GM23248 (cell line): ENCODE measurements at places on chromosomes 2 and 18.

- no peak for DNase-seq
These were observed 92.3 kb downstream of the C1D start for GRCh38 chr2:67970542-67970941.

DNA sequence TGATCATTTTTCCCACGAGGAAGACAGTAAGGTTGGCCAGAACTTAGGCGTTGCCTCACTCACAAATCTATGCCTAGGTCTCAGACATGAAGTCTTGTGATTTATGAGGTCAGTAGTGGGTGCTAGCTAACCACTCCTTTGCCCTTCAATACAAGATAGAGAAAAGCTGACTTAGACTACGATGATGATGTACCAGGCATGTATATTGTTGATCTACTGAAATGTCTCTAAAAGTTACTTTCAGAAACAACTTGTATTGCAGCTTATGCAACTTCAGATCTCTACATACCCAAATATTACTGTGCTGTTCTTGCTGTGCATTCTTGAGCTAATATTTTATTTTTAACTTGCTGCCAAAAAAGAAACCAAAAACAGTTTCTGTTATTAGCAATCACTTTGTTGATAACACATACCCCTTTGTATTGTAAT lies 30.6 kb downstream of the MAPRE2 start:
- DNase-seq: no peak

DNA sequence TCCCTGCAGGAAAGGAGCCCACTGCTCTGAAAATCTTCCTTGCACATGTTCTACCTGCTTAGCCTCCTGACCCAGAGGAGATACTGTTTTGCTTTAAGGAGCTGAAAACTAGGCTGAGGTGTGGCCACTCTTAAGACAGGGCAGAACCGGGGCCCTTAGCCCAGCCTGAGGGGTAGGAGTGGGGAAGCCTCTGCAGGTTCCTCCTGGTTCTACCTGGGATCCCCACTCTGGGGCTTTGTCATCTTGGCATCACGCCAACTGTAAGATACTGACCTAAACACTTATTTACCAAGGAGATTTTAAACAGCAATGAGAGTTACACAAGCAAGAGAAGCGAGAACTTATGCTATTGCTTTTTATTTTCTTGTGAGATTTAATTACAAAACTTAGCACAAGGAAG lies 86.9 kb downstream of the KCTD1 start:
- DNase-seq: no peak

GRCh38 chr18:37516361-37516853 lies 49.2 kb downstream of the CELF4 start:
- DNase-seq: no peak

DNA sequence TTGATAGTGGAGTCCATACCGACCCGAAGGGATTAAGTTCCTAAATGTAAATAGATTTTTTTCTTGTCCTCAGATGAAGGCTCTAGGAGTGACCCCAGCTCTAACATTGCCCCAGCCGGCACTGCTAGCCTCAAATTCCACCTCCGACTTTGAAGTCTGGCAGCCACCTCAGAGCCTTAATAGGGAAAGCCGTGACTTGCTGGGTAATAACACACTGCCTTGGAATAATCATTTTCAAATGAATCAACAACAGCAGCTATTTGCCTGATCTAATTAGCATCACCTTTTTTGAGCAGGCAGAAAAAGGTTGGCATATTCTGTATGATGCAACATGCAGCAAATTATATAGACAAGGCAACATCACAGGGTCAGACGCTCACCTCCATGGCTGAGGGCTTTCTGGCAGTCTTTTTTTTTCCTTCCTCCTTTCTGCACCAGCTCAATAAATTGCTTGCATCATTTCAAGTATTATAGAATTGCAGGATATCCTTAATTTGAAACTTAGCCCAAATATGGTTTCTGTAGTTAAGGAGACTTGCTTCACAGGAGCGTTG lies 276.5 kb upstream of the ATP5MC3 start:
- DNase-seq: no peak

DNA sequence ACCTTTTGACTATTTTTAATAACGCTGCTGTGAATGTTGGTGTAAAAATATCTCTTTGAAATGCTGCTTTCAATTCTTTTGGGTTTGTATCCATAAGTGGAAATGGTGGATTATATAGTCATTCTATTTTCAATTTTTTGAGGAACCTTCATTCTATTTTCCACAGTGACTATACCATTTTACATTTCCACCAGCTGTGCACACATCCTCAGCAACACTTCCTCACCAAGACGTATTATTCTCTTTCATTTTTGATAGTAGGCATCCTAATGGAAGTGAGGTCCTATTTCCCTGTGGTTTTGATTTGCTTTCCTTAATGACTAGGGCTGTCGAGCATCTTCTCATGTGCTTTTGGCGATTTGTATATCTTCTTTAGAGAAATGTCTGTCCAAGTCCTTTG lies 14.8 kb downstream of the CASP10 start:
- no peak for DNase-seq

GRCh38 chr18:53241161-53241560 lies 901.2 kb downstream of the DCC start:
- no peak for DNase-seq

DNA sequence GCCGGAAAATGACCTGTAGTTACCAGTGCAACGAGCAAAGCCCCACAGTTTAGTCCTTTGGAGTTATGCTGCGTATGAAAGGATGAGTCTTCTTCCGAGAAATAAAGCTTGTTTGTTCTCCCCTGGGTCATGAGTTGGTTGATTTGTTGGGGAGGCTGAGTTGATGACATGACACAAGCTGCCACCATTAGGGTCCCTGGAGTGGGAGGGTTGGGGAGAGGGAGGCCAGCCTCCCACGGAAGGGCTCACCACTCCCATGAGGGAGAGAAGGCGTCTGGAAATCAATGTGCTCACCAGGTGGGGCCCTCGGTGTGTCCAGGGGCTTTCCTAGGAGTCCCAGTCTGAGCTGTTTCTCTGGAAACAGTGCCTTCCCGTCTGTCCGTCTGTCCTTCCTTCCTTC lies 7.4 kb upstream of the DGKD start:
- no peak for DNase-seq

GRCh38 chr18:3653851-3654441 lies 204.0 kb downstream of the TGIF1 start:
- DNase-seq: no peak

GRCh38 chr2:20288642-20289340 lies 61.9 kb downstream of the PUM2 start:
- peak; percentile 80 for DNase-seq

DNA sequence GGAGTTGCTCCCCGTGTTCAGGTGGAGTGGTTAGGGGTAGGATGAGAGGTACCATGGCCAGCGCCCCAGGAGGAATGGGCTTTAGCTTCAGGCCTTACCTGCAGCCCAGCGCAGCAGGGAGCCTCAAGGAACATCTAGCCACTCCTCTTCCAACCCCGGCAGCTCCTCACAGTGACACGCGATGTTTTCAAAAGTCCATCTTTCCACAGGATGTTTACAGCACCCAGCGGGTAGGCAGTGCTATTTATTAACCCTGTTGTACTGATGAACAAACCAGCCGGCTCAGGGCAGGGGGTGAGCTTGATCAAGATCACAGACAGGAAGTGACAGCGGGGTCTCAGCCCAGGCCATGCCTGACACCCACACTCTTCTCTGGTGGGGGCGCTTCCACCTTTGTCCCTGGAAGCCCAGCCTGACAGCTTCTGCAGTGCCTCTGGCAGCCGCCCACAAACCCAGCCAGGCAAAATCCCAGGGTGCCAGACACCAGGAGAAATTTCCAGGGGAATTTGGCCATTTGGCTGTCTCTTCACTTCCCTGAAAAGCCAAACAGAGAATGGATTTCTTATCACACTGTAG lies 18.4 kb upstream of the PRLH start:
- no peak for DNase-seq

- no peak for DNase-seq
These were observed 3.9 kb upstream of the MATN3 start for GRCh38 chr2:20016346-20016745.

- DNase-seq: peak; percentile 29
These were observed 36.2 kb downstream of the ADNP2 start for GRCh38 chr18:80145196-80145804.

DNA sequence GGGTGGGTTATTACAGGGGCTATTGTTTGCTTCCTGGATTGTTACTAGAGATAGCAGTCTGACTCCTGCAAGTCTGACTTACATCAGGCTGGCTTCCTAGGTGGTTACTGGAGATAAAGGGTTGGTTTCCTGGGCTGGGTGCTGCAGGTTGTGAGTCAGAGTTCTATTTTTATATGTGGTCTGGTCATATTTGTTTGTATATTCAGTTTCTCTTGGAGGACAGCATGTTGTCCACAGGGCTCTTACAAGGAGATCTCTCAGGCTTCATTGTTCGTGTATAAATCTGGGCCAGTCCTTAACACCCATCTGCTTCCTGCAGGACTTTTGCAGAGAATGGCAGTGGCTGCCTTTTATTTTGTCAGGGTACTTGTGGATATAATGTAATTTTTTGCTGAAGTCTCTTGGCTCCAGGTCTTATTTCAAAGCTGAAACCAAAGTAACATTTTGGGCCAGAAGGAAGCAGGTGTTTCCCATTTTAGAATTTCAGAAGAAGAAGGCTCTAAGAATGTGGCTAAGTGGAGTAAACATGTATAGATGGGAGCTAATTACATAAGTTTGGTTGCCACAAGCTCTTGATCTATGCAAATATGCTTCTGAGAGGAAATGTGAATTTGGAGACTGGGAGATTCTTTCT lies 65.9 kb upstream of the SLC16A14 start:
- DNase-seq: peak; percentile 66

GRCh38 chr2:31666878-31667277 lies 86.1 kb upstream of the SRD5A2 start:
- DNase-seq: no peak

DNA sequence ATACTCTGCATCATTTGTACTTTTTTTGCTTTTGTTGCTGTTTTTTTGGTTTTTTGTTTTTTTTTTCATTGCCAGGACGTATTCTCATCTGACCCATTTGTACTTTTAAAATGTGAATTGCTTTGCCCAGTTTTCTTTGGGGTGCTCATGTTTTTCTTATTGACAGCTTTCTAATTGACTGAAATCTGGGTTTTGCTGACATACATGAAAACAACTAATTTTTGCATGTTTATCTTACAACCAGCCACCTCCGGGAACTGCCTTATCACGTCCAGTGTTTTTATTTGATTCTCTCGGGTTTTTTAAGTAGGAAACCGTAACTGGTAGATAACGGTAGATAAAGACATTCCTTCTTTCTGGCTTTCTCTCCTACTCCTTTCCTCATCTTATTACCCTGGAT lies 38.6 kb downstream of the SNORC start:
- DNase-seq: no peak

DNA sequence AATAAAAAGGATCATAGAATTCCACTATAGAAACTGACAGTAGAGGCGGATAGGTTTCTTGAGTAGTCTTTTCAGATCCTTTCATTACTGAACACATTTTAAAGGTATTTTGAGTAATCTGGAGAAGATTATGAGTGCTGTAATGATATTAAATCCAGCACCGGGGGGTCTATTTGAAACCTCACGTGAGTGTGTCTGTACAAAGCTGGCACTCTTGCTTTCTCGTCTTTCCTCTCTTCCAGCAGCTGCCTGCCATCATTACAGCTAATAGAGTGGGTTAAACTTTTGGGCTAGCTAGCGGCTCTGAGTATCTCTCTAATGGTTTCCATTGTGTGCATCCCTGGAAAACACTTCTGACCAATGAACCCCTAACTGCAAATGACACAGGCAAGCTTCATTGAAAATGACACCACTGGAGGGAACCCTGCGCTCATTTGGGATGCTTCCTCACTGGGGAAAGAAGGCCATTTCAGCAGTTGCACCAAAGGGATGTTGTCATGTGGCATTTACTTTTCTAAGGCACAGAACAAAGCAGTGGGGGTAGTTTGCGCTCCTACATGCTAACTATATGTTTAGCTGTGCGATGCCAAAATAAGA lies 101.0 kb downstream of the HRH4 start:
- no peak for DNase-seq

DNA sequence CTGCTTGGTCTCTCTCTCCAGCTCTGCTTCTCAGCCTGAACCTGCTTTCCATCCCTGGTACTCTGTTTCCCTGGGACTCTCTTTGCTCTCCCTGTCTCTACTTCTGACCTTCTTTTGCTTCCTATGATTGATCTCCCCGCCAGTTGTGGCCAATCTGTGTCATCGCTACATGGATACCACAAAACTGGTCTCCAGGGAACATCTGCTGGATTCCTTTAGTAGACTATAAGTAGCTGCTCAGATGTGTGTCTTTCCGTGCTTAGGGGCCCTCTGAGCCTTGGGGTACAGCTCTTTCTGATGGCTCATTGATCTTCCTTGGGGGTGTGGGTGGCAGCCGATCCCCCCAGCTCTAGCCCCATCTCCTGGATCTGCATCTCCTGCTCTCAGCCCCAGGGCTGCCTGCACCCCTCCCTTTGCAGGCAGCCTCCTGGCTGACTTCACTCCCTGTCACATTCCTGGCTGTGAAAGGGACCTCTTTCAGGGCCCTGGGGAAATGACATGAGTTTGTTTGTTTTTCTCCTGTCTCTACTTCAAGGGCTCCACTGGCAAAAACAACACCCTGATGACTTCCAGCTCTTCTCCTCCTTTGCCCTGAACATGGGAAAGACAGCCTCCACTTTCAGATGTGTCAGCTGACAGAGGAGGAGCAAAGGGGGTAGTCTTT lies 333.7 kb downstream of the CYP26B1 start:
- DNase-seq: peak; percentile 57

GRCh38 chr18:40577239-40577980 lies 1377.6 kb upstream of the PIK3C3 start:
- no peak for DNase-seq

- peak; percentile 73 for DNase-seq
These were observed 69.5 kb upstream of the PSMD14 start for GRCh38 chr2:161238560-161239325.

DNA sequence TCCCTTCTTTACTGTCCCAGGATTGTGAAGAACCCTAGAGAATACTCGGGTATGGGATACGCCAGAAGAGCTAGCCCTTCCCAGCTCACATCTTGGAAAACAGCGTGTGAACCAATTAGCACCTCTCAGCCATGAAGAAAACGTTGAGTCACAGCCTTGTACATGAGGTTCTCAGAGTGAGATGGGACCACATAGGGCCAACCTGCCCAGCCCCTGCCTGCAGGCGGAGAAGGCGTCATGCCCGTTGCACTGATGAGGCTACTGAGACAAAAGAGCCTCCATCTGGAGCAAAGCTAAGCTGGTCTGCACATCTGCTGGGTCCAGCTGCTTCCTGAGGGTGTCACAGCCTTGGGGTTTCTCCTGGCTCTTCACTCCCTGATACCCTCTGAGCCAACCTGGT lies 92.2 kb downstream of the LBH start:
- DNase-seq: no peak

- no peak for DNase-seq
These were observed 232.2 kb downstream of the TRIB2 start for GRCh38 chr2:12948961-12949353.
